ENCODE measurements at places on chromosomes 6 and 20.

- DNase-seq = no peak
Measured at GRCh38 chr6:157476797-157477196, 95.8 kb downstream of the ZDHHC14 start.

- DNase-seq = no peak
Measured at GRCh38 chr6:47343600-47343999, 33.9 kb upstream of the TNFRSF21 start.

- no peak for DNase-seq
Measured at GRCh38 chr6:154433477-154434241, 76.8 kb downstream of the CNKSR3 start.

GRCh38 chr6:46217671-46218131, 46.9 kb upstream of the ENPP5 start:
- DNase-seq = no peak

- no peak for DNase-seq
Measured at GRCh38 chr6:110285306-110286060, 72.7 kb downstream of the METTL24 start.

DNA sequence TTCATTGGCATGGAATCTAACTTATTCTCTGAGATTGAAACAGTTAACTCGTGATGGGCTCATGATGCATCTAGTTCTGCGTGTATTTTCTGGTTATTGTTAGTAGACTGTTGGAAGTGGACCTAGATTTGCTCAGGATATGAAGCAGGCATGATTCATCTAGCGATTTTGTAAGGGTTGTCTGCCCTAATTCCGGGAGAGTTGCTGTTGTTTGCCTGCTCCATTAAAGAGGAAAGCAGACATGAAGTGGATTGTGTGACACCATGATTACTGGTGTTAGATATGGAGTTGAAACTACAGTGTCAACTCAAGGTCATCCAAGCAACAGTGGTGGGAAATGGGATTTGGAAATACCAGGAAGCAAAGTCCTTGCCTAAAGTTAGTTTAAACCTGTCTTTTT, 41.0 kb downstream of the SOX4 start:
- DNase-seq = no peak

DNA sequence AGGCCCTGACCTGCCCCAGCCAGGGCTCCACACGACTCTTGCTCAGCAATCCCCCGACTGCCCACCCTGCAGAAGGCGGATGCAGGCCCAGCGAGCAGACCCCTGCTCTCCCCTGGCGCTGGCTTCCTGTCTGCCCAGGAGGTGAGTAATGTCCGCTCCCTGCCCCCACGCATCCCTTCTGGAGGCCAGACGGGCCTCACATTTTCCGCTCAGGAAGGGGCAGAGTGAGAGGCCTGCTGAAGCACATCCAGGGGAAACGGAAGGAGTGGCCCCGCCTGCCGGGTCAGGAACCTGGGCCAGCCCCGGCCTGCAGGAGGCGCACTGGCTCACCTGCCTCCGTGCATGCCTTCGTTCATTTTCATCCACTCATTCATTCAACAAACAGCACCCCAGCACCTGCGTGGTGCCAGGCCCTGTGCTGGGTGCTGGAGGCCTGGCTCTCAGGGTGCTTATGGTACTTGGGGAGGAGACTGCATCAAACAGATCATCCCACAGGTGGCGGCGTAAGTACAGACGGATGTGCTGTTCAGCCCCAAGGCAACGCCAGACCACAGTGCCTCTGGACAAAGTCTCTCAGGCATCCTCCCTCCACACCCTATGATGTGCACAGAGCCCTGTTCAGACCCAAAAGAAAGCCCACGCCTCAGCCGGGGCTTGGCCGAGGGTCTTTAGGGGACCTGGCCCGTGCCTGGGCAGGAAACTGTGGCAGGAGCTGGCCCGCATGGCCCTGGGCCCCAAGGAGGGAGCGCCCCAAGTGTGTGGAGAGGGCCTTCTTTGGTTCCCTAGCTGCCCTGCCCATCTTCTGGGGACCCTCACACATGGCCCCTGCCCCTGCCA, 112.1 kb downstream of the ASXL1 start:
- DNase-seq = no peak

All from immature natural killer cell (primary cell).